CD4-positive, CD25-positive, alpha-beta regulatory T cell (primary cell): ENCODE measurements at places on chromosomes 12 and 14. TPM values are rescaled to one million over a fixed set of nuclear protein-coding genes. Genes with fewer than 3 reads are reported as not detected.

Gene TAS2R7
- polyA plus RNA-seq, result not detected

Gene PLEKHD1
- not detected for polyA plus RNA-seq

Gene ARHGAP9
- polyA plus RNA-seq, result 187 TPM

Gene IGFBP6
- polyA plus RNA-seq, result not detected

Gene OTX2
- polyA plus RNA-seq, result not detected

Gene SRGAP1
- polyA plus RNA-seq, result 0.02 TPM

Gene KRT82
- not detected for polyA plus RNA-seq

Gene BCDIN3D
- polyA plus RNA-seq, result 7.3 TPM
